ENCODE measurements at places on chromosomes 6 and 20.

GRCh38 chr6:139415365-139415764, 40.9 kb upstream of the CITED2 start:
- DNase-seq: no peak

DNA sequence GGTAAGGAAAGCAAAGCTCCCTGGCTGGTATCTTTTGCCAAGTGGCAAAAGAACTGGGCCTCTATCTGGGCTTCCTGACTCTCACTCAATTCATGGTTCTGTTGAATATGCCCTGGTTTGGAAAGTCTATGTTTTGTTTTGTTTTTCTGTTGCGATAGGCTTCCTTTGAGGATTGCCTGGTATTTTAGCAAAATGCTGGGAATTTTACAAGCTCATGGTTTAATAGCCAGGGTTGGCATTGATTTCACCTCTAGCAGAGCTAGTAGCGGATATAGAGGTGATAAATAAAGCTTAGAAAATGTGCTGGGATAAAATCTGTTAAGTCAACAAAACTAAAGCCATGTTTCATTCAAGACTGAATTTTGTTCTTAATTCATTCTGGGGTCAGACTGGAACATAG, 109.9 kb downstream of the RNF144B start:
- no peak for DNase-seq

DNA sequence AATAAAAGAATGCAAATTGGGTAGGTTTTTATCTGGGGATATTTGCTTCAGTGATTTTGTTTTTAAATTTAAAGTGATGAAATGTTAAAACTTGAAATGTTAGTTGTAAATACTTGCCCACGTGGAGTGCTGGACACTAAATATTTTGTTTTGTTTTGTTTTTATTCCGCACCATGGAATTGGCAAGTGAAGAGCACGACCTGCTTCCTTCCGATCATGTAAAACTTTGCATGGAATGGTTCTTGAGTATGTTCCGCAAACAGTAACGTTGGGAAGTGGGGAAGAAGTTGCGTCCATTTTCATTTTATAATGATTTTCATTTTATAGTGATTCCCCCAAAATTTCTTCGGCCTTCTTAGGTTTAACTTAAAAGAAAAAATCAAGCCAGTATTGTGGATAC, 765 bp downstream of the IRAK1BP1 start:
- DNase-seq: no peak

DNA sequence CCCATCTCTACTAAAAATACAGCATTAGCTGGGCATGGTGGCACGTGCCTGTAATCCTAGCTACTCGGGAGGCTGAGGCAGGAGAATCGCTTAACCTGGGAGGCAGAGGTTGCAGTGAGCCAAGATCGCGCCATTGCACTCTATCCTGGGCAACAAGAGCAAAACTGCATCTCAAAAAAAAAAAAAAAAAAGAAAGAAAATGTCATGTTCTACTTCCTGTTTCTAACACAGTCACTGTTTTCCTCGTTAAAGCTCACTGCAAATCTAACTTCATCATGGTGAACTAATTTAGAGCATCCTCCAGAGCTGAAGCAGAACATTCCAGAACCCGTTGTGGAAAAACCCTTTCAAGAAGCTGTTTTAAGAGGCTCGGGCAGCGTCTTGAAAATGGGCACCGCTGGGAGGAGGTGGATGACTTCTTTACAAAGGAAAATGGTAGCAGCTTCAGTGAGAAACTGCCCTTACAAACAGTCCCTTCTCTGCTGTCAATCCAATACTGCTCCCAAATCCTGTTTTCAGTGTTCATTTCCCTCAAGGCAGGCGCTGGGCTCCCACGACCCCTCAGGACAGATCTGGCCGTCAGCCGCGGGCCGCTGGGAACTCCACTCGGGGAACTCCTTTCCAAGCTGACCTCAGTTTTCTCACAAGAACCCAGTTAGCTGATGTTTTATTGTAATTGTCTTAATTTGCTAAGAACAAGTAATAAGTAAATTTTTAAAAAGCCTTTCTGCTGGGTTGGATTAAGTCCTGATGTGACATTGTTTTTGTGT, 12.5 kb downstream of the CTSZ start:
- no peak for DNase-seq

DNA sequence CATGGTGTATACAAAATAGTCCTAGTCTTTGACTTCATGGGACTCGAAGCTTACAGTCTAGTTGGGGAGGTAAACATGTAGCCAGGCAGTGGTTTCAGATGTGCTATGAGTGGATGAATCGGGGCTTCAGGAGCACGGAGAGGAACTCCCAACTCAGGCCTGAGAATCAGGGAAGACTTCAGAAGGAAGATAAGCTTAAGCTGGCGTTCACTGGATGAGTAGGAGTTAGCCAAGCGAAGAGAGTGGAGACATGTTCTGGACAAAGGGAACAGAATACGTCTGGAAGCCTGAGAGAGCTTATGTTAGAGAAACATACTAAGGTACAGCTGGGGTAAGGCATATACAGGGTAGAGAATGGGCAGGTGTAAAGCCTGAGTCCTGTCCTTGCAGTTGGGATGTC, 8.8 kb downstream of the CARMIL1 start:
- no peak for DNase-seq

DNA sequence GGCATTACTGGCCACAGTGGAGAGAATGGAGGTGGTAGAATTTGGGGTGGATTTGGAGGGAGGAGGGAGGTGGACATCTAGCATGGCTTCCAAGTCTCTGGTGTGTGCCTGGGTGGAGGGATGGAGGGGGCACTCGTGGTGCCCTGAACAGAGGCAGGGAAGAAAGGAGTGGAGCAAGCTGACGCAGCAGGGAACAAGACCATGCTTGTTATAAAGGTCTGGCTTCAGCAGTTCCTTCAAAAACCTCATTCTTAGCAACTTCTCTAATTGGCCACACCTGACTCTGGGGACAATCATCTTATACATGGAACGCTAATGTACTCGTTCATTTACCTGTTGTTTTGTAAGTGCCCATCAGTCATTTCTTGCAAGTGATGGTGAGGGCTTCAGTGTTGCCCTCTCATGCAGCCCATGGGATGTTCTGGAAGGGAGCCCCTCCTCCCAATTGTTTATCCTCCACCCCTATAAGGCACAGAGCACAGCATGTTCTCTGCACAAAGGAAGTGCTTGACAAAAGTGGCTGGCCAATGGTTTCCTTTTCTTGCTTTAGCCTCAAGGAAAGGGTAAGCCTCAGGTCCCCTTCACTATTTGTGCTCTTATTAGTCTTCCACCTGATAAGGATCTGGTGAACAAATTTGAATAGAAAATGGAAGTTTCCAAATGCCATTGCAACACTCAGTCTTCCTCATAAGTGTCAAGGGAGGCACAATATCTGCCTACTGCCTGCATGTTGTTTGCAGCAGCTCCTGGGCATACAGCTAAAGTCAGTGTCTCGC, 39.3 kb downstream of the GFOD1 start:
- DNase-seq: no peak

GRCh38 chr6:34096814-34097213, 49.1 kb downstream of the GRM4 start:
- no peak for DNase-seq

DNA sequence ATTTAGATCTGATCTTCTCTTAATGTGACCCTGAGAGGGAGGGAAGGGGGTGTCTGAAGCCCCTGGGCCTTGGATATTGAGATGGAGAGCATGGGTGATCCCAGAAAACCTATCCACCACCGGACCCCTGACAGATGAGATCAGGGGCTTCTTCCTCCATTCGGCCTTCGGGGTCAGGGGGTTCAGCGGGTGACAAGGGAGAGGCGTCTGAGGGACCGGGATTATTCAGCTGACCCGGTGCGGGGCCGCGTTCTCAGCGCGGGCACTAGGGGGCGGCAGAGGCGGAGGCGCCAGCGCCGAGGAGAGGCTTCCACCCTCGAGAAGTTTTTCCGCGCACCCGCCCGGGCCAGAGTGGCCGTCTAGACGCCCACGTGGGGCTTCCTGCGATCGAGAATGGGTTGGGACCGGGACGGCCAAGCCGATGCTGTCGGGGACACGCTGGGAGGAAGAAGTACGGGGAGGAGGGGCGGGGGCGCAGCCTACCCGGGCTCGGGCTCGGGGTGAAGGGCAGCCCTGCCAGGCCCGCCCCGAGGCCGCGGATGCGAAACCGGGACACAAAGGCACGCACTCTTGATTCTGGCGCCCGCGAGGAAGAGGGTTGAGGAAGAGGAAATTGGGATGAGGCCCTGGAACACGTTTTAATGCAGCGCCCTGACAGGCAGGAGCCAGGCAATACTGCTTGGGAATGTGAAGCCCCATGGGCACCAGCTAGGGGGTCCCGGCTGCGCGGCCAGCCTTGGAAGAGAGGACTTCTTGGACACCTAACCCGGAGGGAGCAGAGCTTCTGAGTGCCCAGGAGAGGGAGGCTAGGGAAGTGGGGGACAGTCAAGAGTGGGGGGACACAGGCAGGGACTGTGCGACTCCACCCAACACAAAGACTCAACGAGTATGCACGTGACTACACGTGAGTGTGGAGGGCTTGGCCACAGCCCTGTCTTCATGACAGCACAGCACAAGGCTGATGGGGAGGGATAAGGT, 30.6 kb downstream of the COL11A2 start:
- peak; percentile 67 for DNase-seq

DNA sequence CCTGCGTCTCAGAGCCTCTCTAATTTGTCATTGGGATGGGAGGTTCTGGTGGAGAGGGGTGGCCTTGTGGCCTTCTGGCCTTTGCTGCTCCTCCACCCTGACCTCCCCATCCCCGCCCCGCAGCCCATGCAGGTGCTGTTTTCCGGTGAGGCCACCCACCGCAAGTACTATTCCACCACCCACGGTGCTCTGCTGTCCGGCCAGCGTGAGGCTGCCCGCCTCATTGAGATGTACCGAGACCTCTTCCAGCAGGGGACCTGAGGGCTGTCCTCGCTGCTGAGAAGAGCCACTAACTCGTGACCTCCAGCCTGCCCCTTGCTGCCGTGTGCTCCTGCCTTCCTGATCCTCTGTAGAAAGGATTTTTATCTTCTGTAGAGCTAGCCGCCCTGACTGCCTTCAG, 171.8 kb upstream of the RNF24 start:
- no peak for DNase-seq

- DNase-seq: no peak
These were observed at the start of gene TFAP2B for GRCh38 chr6:50818673-50819072. Gene TFAP2B, plus strand, starts transcription at chr6:50818871. Its CDS starts 21 bp downstream, at chr6:50818892.

DNA sequence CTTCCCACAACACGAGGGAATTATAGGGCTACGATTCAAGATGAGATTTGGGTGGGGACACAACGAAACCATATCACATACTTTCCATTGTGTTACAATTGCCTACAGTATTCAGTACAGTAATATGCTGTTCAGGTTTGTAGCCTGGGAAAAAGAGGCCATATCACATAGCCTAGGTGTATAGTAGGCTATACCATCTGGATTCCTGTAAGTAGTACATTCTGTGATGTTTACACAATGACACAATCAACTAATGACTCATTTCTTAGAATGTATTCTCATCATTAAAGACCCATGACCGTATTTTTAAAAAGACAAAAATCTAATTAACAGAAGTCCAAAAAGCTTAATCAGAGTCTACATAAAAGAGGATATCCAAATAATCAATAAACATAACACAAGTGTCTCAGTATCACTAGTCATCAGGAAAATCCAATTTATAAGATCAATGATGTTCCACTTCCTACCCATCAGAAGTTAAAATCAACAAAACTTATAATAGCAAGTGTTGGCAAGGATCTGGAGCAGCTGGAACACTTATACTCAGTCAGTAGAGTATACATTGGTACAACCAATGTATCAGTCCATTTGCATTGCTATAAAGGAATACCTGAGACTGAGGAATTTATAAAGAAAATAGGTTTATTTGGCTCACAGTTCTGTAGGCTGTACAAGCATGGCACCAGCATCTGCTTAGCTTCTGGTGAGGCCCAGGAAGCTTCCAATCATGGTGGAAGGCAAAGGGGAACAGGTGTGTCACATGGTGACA, 215.9 kb downstream of the CLVS2 start:
- no peak for DNase-seq

GRCh38 chr6:7106752-7107577, 796 bp upstream of the RREB1 start:
- DNase-seq: no peak

DNA sequence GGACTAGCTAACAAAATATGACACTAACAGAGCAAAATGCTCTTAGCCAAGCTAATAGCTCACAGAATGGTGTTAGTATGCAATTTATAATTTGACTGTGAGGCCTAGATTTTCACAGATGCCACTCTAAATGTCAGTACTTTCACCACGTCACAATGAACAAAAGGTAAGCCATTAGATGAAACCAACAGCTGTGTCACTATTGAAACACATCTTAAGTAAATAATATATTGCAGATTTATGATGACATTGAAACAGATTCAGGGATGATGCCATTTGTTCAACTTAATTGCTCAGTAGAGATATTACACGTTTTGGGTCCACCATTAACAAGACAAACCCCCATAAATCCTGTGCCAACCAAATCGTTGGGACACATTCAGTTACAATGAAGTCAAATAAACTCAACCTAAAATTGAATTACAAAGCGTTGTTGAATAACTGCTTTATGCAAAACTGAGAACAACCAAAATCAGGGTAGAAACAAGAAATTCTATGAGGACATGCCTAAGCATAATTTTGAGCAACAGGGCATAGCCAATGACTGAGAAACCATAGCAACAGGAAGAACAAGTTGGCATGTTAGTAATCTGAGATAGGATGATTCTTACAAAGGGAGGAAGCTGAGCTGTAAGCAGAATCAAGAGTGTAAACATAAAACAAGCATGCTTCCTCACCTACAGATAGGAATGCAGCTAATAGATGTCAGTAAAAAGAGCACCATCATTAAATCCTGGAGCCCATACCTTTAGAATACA, 85.6 kb upstream of the KHDRBS2 start:
- DNase-seq: no peak

GRCh38 chr20:57513199-57513598, 11.7 kb downstream of the CTCFL start:
- DNase-seq: no peak

GRCh38 chr20:25055711-25056495, 2.0 kb downstream of the ACSS1 start:
- no peak for DNase-seq

DNA sequence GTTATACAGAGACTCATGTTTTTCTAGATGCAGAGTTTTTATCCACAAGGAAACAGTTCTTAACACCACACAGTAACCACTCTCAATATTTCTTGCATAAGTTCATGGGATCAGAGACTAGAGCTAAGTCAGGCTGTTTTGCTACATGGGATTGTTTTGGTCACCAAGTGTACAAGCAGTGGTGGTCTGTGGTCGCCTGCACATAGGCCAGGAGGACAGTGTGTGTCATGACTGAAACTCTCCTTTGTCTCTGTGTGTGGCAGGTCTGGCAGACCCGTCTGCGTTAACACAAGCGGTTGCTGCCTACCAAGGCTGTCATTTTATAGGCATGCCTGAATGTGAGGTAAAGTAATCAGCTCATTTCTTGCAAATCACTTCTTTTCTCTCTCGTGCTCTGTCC, 18.9 kb downstream of the WRNIP1 start:
- DNase-seq: no peak

DNA sequence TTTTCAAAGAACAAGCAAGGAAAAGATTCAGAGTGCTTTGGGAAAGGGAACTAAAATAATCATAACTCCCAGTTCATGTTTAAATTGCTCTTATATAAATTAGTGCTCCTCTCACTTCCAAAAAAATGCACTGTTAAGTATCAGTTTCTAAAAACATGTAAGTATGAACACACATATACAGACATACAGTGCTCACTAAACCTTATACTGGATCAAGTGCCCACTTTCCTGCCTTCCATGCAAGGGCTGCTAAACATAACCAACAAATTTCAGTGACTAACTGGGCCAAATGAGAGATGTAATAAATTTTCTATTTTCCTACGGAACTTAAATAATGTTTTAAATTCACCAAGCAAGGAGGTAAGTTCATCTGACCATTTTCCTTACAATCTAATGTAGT, 6.4 kb downstream of the TFAP2A start:
- DNase-seq: no peak

GRCh38 chr6:157773248-157773773, 49.7 kb upstream of the SNX9 start:
- no peak for DNase-seq

All from omental fat pad (tissue), 4 donors.